ENCODE measurements at places on chromosomes 12 and 14. TPM values are rescaled to one million over a fixed set of nuclear protein-coding genes. Genes with fewer than 3 reads are reported as not detected.

Gene NEK9
- total RNA-seq: 77.5 TPM

GRCh38 chr12:41039461-41039860, 148.7 kb upstream of the PDZRN4 start:
- DNase-seq: no peak
- no peak overlapping the region for H3K4me3 ChIP-seq
- H3K4me1 ChIP-seq: no peaks in the 10 kb centered on the region
- no peaks in the 10 kb centered on the region for H3K27me3 ChIP-seq
- H3K27ac ChIP-seq: no peak overlapping the region

DNA sequence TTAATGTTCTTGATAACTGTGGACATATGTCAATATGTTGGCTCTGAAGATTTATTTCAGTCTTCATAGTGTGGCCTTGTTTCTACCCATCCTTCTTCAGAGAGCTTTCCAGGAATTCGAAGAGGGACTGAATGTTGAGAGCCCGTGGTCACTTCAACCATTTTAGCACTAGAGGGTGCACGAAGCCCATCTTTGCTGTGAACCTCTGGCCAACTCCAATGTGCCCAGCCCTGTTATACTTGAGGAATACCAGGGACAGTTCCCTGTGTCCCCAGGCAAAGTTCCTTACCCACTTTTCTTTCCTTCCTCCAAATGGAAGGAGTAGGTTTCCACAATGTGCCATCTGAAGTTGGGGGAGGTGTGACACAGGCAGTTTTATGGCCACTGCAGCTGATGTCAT, 603.5 kb downstream of the RPL10L start:
- DNase-seq: no peak
- H3K4me3 ChIP-seq: no peak overlapping the region

Gene RDH11
- 47.4 TPM for total RNA-seq

GRCh38 chr12:107318806-107319532, 225.6 kb upstream of the CRY1 start:
- DNase-seq: peak; percentile 35
- peaks cover 7% of the 10 kb centered on the region for H3K36me3 ChIP-seq
- H3K4me1 ChIP-seq: peaks cover 37% of the 10 kb centered on the region

Gene BDKRB2
- not detected for total RNA-seq

Gene CLMN
- 2.5 TPM for total RNA-seq

Gene LYSET
- 15.4 TPM for total RNA-seq

GRCh38 chr12:66163289-66163688, 6.5 kb downstream of the TMBIM4 start:
- H3K36me3 ChIP-seq: peaks cover 53% of the 10 kb centered on the region
- H3K27ac ChIP-seq: peak overlapping the region; percentile 27
- no peaks in the 10 kb centered on the region for H3K27me3 ChIP-seq
- H3K4me1 ChIP-seq: peaks cover 50% of the 10 kb centered on the region
- no peak overlapping the region for H3K4me3 ChIP-seq
- no peak for DNase-seq

- no peak overlapping the region for H3K27ac ChIP-seq
- no peak overlapping the region for H3K4me3 ChIP-seq
- no peaks in the 10 kb centered on the region for H3K4me1 ChIP-seq
Measured at GRCh38 chr12:105804591-105805265, 334.0 kb downstream of the NUAK1 start.

- no peaks in the 10 kb centered on the region for H3K4me1 ChIP-seq
- no peaks in the 10 kb centered on the region for H3K27me3 ChIP-seq
- DNase-seq: no peak
- no peak overlapping the region for H3K4me3 ChIP-seq
- H3K27ac ChIP-seq: no peak overlapping the region
- H3K36me3 ChIP-seq: no peaks in the 10 kb centered on the region
Measured at GRCh38 chr14:49733836-49734235, 34.1 kb upstream of the KLHDC2 start.

GRCh38 chr12:25436206-25437030, 116.7 kb downstream of the LMNTD1 start:
- peak; percentile 35 for DNase-seq
- peaks cover 7% of the 10 kb centered on the region for H3K4me1 ChIP-seq
- no peaks in the 10 kb centered on the region for H3K27me3 ChIP-seq
- no peaks in the 10 kb centered on the region for H3K36me3 ChIP-seq
- H3K27ac ChIP-seq: peak overlapping the region; percentile 68

DNA sequence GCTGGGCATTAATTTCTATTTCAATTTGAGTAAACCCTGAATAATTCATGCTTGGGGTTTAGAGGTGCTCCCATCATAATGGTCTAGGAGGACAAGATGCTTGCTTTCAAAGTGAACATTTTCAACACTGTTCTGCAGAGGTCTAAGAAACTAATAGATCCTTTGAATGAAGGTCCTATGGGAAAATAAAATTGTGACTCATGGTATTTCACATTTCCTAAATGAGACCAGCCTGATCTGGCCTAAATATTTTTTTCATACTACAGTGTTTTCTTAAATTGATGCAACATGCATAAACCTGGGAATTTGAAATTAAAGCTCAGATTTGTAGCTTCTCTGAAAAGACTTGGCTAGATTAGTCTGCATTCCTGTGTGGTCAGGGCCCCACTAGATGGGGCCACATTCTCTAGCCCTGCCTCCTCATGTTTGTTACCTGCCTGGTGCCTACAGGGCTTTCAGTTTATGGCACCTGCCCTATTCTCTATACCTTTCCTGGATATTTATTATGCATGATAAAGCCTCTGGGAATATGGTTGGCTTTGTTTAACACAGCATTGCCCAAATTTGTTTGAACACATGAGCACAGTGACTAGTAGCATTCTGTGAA, 112.7 kb downstream of the METTL25 start:
- no peaks in the 10 kb centered on the region for H3K4me1 ChIP-seq
- peaks cover 11% of the 10 kb centered on the region for H3K36me3 ChIP-seq
- H3K27ac ChIP-seq: no peak overlapping the region
- H3K4me3 ChIP-seq: no peak overlapping the region
- DNase-seq: no peak

GRCh38 chr12:76914102-76914859, 35.5 kb upstream of the CSRP2 start:
- no peaks in the 10 kb centered on the region for H3K4me1 ChIP-seq
- DNase-seq: no peak
- no peaks in the 10 kb centered on the region for H3K36me3 ChIP-seq

Gene RTL1
- not detected for total RNA-seq

DNA sequence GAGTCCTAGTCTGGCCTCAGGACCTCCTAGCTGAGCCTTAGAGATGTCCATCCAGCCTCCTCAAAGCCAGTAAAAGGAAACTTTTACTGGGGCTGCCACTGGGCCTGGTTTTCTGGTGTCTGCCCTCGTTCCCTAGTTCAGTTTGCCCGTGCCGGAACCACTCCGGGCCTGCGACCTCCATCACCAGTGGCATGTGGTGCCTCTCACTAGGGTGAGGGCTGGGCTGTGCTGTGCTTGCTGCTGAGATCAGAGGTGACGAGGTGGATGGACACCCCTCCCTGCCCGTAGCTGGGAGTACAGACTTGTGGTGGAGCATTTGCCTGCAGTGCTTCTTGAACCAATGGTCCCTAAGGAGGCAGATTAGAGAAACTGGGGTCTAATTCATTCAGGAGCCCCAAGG, 75.7 kb downstream of the B4GALNT3 start:
- no peak overlapping the region for H3K27ac ChIP-seq
- H3K4me1 ChIP-seq: peaks cover 17% of the 10 kb centered on the region

Gene SCNN1A
- 0.29 TPM for total RNA-seq

DNA sequence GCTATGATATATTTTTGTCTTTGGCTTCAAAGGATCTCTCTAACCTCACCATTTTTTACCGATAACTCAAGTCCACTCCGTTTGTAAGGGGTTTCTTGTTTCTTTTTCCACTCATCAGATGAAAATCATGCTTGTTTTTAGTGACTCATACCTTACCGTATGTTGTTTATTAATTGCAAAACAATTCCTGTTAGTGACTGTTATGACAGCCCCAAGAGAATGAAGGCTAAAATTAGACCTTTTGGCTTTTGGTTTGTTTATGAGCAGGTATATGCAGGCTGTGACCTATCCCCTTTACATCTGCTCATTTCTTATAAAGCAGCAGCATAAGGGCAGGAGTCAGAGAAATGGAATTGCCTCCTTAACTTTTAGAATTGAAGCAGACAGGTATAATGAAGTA, 319.8 kb downstream of the CEP128 start:
- H3K27me3 ChIP-seq: no peaks in the 10 kb centered on the region
- H3K4me3 ChIP-seq: no peak overlapping the region

- no peaks in the 10 kb centered on the region for H3K36me3 ChIP-seq
- H3K27ac ChIP-seq: no peak overlapping the region
- peaks cover 90% of the 10 kb centered on the region for H3K27me3 ChIP-seq
- peaks cover 8% of the 10 kb centered on the region for H3K4me1 ChIP-seq
Measured at GRCh38 chr14:56803816-56804535, 6.3 kb downstream of the OTX2 start.

DNA sequence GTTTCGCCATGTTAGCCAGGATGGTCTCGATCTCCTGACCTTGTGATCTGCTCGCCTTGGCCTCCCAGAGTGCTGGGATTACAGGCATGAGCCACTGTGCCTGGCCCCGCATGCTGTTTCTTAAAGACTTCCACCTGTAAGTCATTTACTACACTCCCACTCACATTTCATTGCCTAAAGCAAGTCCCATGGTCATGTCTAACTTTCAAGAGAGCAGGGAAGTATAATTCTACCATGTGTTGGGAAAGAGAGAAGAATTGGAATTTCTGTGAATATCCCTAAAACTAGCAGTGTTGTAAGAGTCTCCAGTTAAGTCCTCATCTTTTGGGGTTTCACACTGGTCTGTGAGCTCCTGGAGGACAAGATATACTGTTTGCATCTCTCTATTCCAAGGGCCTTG, 139.7 kb downstream of the EMP1 start:
- no peak overlapping the region for H3K4me3 ChIP-seq
- no peak overlapping the region for H3K27ac ChIP-seq
- H3K36me3 ChIP-seq: no peaks in the 10 kb centered on the region
- H3K4me1 ChIP-seq: no peaks in the 10 kb centered on the region

GRCh38 chr14:68942296-68943035, 36.6 kb downstream of the ACTN1 start:
- H3K36me3 ChIP-seq: no peaks in the 10 kb centered on the region
- no peak overlapping the region for H3K4me3 ChIP-seq
- no peaks in the 10 kb centered on the region for H3K27me3 ChIP-seq
- H3K27ac ChIP-seq: no peak overlapping the region

DNA sequence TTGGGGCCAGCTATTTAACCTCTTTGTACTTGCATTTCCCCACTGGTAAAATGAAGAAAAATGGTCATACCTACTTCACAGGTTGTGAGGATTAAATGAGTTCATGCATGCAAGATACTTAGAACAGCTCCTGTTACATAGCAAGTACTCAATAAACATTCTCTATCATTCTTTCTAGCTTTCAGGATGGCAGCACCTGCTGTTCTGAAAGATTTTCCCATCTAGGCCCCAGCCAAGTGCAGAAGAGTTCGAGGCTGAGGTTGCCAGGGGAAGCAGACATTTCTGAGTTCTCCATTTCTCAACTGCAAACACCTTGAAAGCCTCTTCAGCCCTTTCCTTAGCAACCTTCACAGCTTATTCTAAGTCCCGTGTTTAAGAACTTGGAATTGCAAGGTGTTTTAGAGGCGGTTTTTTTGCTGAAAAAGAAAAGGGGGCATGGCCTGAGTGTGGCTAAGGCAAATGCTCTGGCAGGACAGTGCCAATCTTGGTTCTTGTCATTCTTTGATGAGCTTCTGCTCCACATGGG, 73.0 kb upstream of the PRMT8 start:
- no peaks in the 10 kb centered on the region for H3K4me1 ChIP-seq
- H3K4me3 ChIP-seq: no peak overlapping the region
- peaks cover 21% of the 10 kb centered on the region for H3K27me3 ChIP-seq
- no peak for DNase-seq
- no peak overlapping the region for H3K27ac ChIP-seq
- H3K36me3 ChIP-seq: no peaks in the 10 kb centered on the region

DNA sequence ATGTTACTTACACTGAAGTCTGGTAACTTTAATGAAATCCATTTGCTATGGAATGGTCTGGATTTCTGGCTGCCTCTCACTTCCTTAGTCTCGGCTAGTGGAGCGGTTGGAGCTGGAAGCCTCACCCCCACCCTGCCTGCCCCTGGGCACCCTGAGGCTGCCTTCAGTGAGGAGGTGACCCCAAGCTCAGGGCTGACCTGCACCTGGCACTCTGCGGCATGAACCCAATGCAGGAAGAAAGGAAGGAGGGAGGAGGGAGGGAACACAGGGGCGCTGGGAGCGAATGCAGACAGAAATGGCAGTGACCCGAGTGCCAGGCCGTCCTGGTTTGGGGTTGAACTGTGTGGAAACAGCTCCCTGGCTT, 353.1 kb downstream of the TMEM121 start:
- no peak overlapping the region for H3K4me3 ChIP-seq
- DNase-seq: no peak
- H3K27ac ChIP-seq: no peak overlapping the region
- no peaks in the 10 kb centered on the region for H3K4me1 ChIP-seq

DNA sequence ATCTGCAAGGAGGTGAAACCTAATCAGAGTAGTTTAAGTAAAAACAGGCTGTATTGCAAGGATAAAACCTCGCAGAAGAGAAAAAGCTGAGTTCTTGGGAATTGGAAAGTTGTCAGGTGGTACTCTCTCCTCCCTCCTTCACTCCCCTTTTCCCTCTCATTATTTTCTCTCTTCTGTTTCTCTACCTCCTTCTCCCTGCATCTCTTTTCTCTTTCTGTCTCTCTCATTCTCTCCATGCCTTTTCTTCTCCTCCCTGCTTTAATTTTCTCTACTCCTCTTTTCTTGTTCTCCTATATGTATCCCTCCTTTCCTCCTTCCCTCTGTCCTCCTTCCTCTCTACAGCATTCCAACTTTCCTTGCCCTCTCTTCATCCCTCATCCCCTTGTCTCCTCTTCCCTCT, 14.2 kb upstream of the PPP1R12A start:
- no peak for DNase-seq
- no peaks in the 10 kb centered on the region for H3K36me3 ChIP-seq
- H3K27me3 ChIP-seq: peaks cover 10% of the 10 kb centered on the region

Gene PIWIL1
- total RNA-seq: not detected

Gene CLEC1B
- total RNA-seq: not detected

DNA sequence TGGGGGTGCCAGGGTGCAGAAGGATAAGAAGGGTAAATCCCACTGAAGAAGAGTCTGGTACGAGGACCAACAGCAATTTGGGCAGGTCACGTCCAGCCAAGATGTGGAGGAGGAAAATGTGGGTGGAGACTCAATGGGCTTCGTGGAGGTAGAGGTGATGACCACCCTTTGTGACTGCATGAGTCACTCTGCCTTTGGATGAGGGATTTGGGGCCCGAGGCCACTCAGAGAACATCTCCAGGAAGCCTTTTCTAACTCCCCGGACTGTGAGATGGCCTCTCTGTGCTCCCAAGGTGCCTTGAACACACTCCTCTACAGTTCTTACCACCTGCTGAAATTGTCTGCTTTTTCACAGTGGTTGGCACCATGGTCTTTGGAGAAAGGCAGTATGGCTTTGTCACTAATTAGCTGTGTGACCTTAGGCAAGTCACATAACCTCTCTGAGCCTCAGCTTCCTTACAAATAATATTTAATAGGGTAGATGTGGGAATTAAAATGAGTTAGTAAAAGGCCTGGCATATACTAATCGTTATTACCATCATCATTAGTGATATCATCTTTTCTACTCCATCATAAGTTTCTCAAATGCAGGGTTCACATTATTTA, 67.0 kb upstream of the ARHGAP5 start:
- no peaks in the 10 kb centered on the region for H3K4me1 ChIP-seq
- H3K4me3 ChIP-seq: no peak overlapping the region
- peaks cover 20% of the 10 kb centered on the region for H3K27me3 ChIP-seq
- H3K27ac ChIP-seq: no peak overlapping the region
- H3K36me3 ChIP-seq: no peaks in the 10 kb centered on the region

Gene PEX5
- 25.4 TPM for total RNA-seq

Gene DBX2
- total RNA-seq: not detected

GRCh38 chr14:85415015-85415712, 114.8 kb upstream of the FLRT2 start:
- H3K36me3 ChIP-seq: no peaks in the 10 kb centered on the region
- no peak for DNase-seq
- no peaks in the 10 kb centered on the region for H3K27me3 ChIP-seq
- no peak overlapping the region for H3K4me3 ChIP-seq
- no peaks in the 10 kb centered on the region for H3K4me1 ChIP-seq
- no peak overlapping the region for H3K27ac ChIP-seq

Data from activated T-cell treated with anti-CD3 and anti-CD28 coated beads, Interleukin-2, amount 50 U/mL, for 72 hours (primary cell).